ENCODE measurements at places on chromosomes 4 and X. TPM values are rescaled to one million over a fixed set of nuclear protein-coding genes. Genes with fewer than 3 reads are reported as not detected.

The FGFBP1 gene
- 1.4 TPM for total RNA-seq

DNA sequence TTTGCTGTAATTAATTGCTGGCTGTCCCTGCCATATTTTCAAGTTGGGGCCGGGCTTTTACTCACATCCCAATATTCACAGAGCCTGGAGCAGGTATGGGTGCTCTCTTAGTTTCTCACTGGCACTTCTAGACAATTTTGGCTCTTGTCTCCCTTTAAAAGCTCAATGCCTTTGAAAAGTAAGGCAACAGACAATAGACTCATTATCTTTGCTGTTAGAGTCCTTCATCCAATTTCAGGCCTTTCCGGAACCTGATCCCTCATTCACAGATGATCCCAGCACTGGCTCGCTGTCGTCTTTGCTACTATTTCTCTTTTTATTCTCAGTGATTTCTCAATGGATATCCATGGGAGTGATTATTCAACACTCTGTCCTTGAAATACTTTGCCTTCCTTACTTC, 6.7 kb downstream of the ARSJ start:
- no peak for DNase-seq
- no peaks in the 10 kb centered on the region for H3K36me3 ChIP-seq
- H3K4me3 ChIP-seq, result no peak overlapping the region

DNA sequence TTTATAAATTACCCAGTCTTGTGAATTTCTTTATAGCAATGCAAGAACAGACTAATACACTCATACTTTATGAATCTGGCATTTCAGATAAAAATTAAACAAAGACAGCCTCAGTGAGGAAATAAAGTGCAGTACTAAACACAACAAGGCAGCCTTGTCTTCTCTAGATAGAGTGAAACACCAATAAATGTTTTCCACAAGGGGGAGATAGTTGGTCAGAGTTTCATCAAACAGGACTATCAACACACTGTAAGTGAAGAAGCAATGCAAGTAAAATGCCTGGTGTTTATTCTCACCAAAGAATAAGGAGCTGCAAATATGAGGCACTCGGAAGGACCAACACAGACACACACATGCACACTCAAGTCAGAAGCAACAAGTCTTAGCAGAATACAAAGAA, 62.8 kb downstream of the FAM9B start:
- no peaks in the 10 kb centered on the region for H3K4me1 ChIP-seq
- no peaks in the 10 kb centered on the region for H3K36me3 ChIP-seq
- no peak overlapping the region for H3K27ac ChIP-seq
- H3K4me3 ChIP-seq, result no peak overlapping the region
- DNase-seq, result no peak
- H3K27me3 ChIP-seq, result no peaks in the 10 kb centered on the region

GRCh38 chr4:73593631-73594241, 26.5 kb downstream of the RASSF6 start:
- no peaks in the 10 kb centered on the region for H3K27me3 ChIP-seq
- H3K27ac ChIP-seq, result no peak overlapping the region
- H3K4me3 ChIP-seq, result no peak overlapping the region
- H3K36me3 ChIP-seq, result no peaks in the 10 kb centered on the region
- no peaks in the 10 kb centered on the region for H3K4me1 ChIP-seq
- DNase-seq, result no peak

DNA sequence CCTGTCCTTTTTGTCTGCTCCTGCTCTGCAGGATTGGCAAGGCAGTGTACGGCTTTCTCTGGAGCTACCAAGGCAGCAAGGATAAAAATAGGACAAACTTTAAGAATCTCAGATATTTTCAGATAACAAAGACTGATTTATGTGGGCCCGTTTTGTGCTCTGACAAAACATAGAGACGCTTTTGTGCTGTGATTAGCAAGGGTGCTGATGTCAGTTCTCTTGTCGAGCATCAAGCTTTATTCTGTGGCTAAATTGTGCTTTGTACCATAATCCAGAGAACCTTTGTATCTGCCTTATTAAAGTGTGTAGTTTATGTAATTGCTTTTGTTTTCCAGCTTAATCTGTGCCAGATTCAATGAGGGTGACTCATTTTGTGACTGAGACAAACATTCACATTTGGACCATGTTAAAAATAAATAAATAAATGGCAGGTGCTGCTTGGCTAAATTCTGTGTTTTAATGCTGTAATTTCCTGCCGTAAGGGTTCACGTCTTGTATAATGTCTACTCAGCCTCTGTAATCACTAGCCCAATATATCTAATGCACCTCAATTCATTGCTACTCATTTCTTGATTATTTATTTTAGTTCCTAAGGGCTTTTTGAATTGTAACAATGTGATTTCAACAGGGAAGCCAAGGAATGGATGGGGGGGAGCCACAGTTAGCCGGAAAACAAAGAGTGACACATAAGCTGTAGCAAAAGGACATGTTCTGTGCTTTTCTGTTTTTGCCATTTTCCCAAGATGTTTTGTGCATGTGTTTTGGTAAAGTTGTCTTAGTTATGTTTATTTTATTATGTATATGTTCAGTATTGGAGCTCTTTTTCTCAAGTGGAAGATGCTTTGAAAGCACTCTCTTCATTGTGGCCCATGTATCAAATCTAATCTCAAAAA, 75.1 kb downstream of the GAB1 start:
- H3K4me3 ChIP-seq, result no peak overlapping the region
- H3K36me3 ChIP-seq, result no peaks in the 10 kb centered on the region
- H3K4me1 ChIP-seq, result no peaks in the 10 kb centered on the region
- H3K27me3 ChIP-seq, result no peaks in the 10 kb centered on the region

- no peaks in the 10 kb centered on the region for H3K4me1 ChIP-seq
- H3K27me3 ChIP-seq, result no peaks in the 10 kb centered on the region
- H3K4me3 ChIP-seq, result no peak overlapping the region
- no peak for DNase-seq
Observed at GRCh38 chrX:115191490-115192243, 2.5 kb downstream of the RBMXL3 start.

All from prostate gland (tissue), 2 donors.